ENCODE measurements at places on chromosomes 13 and 19.

- peak; percentile 38 for DNase-seq
Measured at GRCh38 chr19:55173714-55174409, 6.2 kb downstream of the SYT5 start.

- DNase-seq: no peak
Measured at GRCh38 chr13:112447761-112448603, 71.8 kb downstream of the SPACA7 start.

DNA sequence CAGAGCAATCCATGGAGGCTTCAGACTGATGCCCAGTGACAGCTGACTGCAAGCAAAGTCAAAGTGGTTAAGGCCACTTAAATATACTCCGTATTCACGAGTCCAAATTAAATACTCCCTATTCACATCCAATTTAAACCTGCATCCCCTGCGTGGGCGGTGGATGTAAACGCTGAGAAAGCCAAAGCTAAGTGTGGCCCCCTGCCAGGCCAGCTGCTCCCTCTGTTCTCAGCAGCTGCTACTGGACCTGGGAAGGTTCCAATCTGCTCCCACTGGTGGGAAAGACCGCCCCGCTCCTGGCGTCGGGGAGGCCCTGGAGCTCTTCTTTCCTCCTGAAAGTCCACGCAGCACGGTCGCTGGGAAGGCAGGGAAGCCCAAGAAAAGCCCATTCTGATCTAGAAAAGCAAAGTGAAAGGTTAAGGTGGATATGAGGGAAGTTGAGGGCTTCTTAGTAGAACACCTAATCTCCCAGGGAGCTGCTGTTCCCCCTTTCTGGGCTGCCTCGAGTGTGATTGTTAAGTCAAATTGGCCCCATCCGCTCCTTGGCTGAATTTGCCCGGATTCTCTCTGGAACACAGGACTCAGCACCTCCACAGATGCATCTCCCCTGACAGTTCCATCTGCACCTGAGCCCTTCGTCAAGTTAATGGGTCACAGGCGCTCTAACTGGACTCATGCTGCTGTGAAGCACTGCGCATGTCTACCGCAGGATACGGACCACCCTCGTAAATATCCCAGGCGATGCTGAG, 205.5 kb downstream of the USP12 start:
- DNase-seq: no peak

- no peak for DNase-seq
Measured at GRCh38 chr13:107296804-107297203, 728.9 kb upstream of the ARGLU1 start.

GRCh38 chr19:33226550-33227241, 1.0 kb upstream of the SLC7A10 start:
- no peak for DNase-seq

- DNase-seq: no peak
Measured at GRCh38 chr13:74024856-74025255, 109.3 kb downstream of the KLF12 start.

GRCh38 chr19:38190793-38191192, 33.2 kb downstream of the DPF1 start:
- no peak for DNase-seq

- no peak for DNase-seq
Measured at GRCh38 chr19:2027361-2027760, 11.8 kb upstream of the BTBD2 start.

GRCh38 chr13:26722321-26722720, 38.3 kb downstream of the GPR12 start:
- no peak for DNase-seq

DNA sequence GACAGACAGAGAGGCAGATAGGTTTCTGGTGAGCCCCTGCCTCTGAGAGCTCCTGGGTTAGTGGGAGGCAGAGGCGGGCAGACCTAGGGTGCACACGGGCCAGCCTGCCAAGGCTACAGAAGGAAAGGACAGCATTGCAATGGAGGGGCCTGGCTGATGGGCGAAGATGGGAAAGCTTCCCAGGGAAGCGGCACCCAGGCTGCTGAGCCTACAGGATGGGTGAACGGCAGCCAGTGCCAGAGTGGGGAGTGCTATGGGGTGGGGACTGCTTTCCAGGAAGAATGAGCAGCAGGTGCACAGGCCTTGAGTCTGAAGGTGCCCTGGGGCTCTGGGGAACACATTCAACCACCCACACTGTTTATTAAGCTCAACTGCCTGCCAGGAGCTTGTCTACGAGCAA, 702 bp upstream of the MAG start:
- no peak for DNase-seq

GRCh38 chr19:49570138-49570856, 10.1 kb downstream of the NOSIP start:
- DNase-seq: no peak

DNA sequence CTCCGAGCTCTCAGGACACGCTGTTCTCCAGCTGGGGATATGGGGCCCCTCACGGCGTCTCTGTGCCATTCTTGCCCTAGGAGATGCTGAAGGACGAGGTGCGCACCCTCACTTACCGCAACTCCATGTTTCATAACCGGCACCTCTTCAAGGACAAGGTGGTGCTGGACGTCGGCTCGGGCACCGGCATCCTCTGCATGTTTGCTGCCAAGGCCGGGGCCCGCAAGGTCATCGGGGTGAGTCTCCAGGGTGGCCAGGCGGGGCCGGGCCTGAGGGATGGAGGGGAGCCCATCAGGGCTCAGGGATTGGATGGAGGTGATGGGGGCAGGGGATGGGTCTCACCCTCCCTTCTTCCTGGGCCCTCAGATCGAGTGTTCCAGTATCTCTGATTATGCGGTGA, 4.8 kb downstream of the PRMT1 start:
- DNase-seq: no peak

- DNase-seq: no peak
Measured at GRCh38 chr13:24385902-24386301, 76.5 kb downstream of the C1QTNF9 start.

DNA sequence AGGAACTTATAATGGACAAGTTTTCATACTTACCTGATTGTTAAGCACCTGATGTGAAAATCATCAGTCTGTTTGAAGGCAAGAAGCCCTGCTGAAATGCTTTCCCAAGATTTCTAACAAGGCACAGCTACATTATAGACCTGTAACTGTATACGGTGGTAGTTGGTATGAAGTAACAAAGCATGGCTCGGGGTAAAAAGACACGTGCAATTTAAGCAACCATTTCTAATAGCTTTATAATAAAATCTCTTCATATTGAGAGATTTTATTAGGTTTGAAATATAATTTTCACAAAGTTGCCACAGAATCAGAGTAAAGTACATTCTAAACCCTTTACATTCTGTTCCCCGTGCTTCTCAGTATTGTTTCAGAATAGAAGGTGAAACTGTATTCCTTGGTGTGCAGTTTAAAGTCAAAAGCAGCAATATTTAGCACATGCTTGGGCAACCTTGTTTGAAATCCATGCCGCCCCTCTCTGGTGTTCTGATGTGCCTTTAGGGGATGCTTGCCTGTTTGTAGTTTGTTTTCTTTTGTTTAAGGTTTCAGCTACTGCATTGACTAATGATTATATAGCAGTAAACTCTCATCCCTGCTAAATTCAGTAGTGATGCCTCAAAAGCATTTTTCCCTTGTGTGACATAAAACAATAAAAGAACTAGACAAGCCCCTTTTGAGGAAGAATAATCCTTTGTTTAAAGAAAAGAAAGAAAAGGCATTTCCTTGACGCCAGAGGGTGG, 125.2 kb upstream of the OBI1 start:
- no peak for DNase-seq

GRCh38 chr19:33343859-33344572, 29.5 kb upstream of the CEBPG start:
- DNase-seq: no peak

- no peak for DNase-seq
Measured at GRCh38 chr19:2551864-2552185, 75.9 kb downstream of the GADD45B start.

DNA sequence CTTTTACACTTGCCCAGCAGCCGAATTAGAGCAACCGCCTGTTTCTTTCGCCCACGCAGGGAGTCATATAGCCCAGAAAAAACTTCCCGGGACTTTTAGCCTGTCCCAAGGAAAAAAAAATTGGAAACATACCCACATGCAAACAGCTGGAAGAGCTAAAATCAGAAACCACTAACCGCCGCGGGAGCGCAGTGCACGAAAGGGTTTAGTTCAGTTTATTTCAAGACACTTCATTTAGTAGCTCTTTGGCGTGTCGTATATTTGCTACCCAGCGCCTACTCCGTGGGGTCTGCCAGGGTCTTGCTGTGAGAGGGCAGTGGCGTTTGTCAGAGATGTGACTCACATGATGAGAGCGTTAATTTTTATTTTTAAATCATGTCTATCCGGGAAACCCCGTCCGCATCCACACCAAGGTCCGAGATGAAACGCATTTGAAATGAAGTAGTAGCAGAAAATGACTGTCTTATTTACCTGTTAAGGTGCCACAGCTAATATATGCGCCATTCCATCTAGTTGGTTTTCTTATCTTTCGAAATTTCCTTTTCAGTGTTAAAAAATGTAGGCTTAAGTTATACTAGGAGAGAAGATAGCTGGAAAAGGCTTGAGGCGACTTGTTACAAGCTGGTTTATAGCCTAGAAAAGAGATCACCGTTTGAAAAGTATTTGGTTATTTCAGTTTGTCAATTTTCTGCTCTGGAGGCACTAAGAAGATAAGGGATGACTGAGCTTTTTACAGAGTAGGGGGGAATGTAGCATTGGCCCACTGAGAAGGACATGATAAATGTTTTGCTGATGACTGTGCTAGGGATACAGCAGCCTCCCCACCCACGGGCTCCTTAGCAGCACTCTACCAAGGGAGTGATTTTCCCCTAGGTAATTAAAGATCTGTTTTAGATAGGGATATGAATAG, 1.7 kb downstream of the KLF5 start:
- DNase-seq: no peak

DNA sequence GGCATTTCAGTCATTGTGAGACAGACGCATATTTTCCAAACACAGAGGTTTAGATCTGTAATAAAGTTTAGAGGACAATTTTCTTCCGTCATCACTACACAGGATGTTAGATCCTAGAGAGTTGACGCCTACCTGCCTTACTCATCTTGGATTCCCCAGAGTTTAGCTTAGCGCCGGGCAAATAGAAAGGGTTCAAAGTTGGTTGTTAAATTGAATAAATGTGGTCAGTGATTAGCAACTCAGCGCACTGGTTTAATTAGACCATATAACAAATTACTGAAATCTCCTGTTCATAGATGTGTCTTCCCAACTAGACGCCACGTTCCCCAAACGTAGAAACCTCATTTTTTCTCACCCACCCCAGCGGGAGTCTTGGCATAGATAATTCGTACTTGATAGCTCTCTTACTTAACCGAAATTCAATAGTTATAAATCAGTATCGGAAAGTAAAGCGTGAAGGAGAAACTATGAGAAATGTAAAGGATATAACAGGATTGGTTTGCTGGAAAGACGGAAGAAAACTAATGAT, 726 bp upstream of the UFM1 start:
- DNase-seq: peak; percentile 12

DNA sequence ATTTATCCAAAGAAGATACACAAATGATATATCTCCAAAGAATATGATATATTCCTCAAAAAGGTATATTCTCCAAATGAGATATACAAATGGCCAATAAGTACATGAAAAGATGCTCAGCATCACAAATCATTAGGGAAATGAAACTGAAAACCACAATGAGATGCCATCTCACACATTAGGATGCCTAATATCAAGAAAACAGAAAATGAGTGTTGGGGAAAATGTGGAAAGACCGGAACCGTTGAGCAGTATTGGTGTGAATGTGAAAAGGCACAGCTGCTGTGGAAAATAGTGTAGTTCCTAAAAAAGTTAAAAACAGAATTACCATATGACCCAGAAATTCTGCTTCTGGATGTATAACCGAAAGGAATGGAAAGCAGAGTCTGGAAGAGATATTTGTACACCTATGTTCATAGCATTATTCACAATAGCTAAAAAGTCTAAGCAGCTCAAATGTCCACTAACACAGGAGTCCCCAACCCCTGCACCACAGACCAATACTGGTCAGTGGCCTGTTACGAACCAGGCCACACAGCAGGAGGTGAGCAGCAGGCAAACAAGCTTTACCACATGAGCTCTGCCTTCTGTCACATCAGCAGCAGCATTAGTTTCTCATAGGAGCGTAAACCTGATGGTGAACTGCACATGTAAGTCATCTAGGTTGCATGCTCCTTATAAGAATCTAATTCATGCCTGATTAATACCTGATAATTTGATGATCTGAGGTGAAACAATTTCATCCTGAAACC, 291.9 kb downstream of the PCDH20 start:
- no peak for DNase-seq

- DNase-seq: no peak
Measured at GRCh38 chr13:30797847-30798535, 62.6 kb downstream of the ALOX5AP start.

DNA sequence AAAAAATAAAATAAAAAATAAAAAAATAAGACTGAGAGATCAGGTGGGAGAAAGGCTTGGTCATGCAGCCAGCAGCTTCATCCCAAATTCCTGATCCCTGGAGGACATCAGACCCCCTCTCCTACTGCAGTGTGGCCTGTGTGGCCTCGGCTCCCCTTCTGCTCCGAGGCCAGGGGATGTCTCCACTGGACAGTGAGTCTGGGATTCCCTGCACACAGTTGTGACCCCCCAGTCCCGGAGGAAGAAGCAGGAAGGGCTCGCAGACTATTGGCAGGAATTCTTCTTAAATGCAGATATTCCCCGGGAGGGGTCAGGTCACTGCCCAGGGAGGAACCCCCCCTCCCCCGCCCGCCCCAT, 41.9 kb downstream of the ZNF627 start:
- no peak for DNase-seq

- peak; percentile 82 for DNase-seq
Measured at GRCh38 chr19:51570962-51571575, at the start of gene ZNF175. Gene ZNF175 (plus strand): TSS chr19:51571283. CDS start chr19:51573330, 2,047 bp downstream.

GRCh38 chr13:44825953-44826352, 163.3 kb downstream of the NUFIP1 start:
- DNase-seq: no peak

DNA sequence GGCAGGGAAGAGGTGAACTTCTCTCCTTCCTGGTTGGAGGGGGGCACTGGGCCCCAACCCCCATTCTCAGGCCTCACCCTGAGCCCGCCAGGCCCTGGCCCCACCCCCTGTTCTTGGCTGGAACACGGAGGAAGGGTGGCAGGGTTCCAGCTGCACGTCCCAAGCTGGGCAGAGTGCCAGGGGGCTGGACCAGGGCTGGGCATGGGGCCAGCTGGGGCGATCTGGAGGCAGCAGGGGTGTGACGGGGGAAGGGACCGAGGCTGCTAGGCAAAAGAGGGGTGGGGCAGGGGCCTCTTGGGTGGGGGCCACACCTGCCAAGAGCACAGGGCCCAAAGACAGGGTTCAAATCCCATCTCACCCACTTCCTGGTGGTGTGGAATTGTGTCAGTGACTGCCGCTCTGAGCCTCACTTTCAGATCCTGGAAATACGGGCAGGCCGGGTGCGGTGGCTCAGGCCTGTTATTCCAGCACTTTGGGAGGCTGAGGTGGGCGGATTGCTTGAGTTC, 2.2 kb downstream of the HIF3A start:
- no peak for DNase-seq

GRCh38 chr19:50327461-50328223, 1.5 kb downstream of the KCNC3 start:
- no peak for DNase-seq

GRCh38 chr13:30403456-30403855, 18.8 kb upstream of the UBE2L5 start:
- DNase-seq: no peak

- no peak for DNase-seq
Measured at GRCh38 chr19:19405971-19406877, 749 bp downstream of the GATAD2A start.
